ENCODE measurements at places on chromosomes 6 and 20. TPM values are rescaled to one million over a fixed set of nuclear protein-coding genes. Genes with fewer than 3 reads are reported as not detected.

MEP1A gene
- total RNA-seq, result 748 TPM

DNA sequence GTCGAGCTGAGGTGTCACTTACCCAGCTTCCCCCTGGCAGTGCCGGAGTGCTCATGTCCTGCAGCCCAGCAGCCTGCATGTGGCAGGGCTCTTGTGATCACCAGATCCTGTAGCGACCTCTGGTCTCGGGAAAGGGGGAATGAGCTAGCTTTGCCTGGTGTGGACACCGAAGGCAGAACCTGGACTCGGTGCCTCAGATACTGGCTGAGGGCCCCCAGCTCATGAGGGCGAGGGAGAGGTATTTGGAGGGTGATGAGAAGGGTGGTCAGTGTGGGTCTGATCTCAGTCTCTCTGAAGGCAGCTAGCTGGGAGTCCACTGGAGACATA lies 26.3 kb downstream of the SUN5 start:
- no peak overlapping the region for H3K27ac ChIP-seq
- no peak for DNase-seq
- no peak overlapping the region for H3K4me3 ChIP-seq
- no peaks in the 10 kb centered on the region for H3K4me1 ChIP-seq

DNA sequence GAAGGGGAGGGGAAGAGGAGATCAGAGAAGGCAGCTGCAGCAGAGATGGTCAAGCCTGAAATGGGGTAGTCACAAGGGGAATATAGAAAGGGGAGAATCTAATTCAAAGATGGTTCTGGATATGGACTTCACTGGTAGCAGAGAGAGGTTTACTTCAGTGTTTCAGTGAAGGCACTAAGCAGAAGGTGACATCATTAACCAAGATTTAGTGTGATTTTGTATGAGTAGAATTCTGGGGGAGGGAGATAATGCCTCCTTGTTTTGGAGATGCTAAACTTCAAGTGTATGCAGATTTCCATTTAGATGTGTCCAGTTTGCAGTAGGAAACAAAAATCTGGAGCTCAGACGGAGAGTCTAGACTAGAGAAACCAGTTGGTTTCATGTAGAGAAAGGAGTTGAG lies 13.1 kb downstream of the SIM1 start:
- no peak overlapping the region for H3K27ac ChIP-seq
- H3K27me3 ChIP-seq, result no peaks in the 10 kb centered on the region
- peaks cover 11% of the 10 kb centered on the region for H3K4me1 ChIP-seq
- H3K36me3 ChIP-seq, result no peaks in the 10 kb centered on the region
- no peak overlapping the region for H3K4me3 ChIP-seq

DNA sequence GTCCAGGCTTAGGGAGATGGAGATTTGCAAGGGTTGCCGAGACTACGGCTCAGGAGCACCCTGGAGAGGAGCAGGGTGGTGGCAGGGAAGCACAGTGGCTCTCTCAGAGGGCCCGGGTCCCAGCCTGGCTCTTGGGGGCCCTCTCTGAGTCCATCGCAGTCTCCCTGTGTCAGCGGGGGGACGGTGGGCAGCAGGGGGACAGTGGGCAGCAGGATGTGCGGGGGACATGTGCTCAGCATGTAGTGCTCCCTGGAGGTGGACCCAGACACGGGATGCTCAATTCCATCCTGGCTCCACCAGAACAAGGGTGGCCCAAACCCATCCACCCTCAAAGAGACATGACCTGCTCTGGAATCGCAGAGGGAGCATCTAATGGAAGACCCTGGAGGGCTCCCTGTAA lies 43.0 kb upstream of the ZBP1 start:
- H3K27ac ChIP-seq, result no peak overlapping the region
- no peak overlapping the region for H3K4me3 ChIP-seq
- H3K4me1 ChIP-seq, result no peaks in the 10 kb centered on the region
- peak; percentile 39 for DNase-seq

- no peak for DNase-seq
- H3K27me3 ChIP-seq, result no peaks in the 10 kb centered on the region
- H3K36me3 ChIP-seq, result peaks cover 32% of the 10 kb centered on the region
- peaks cover 14% of the 10 kb centered on the region for H3K4me1 ChIP-seq
These were observed 17.3 kb downstream of the TGM2 start for GRCh38 chr20:38147751-38148150.

WTAP gene
- 90.9 TPM for total RNA-seq

DNA sequence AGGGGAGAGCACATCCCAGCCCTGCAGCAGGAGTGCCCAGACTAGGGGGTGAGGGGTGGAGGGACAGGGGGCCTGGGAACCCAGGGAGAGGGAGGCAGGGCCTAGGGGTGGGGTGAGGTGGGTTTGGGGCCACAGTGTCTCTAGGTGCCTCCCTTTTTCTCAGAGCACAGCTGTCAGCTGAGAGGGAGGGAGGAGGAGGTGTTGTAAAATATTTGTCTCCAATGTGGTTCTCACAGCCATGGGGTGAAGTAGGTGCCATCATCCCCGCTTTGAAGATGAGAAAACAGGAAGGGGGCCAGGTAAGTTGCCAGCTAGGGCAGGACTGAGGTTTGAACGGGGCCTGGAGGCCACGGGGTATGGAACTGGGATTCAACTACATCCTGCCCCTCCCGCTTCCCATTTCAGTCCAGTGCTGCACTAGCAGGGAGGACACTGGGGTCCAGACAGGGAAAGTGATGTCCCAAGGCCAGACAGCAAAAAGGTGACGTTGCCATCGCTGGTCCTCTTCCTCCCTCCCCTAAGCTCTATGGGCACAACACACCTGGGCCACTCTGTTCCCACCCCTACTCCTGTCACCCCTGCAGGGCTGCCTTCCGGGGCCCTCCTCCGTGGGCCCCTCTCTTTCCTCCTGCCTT lies 20.3 kb downstream of the PACSIN1 start:
- no peak overlapping the region for H3K27ac ChIP-seq
- H3K27me3 ChIP-seq, result no peaks in the 10 kb centered on the region
- no peaks in the 10 kb centered on the region for H3K36me3 ChIP-seq
- no peaks in the 10 kb centered on the region for H3K4me1 ChIP-seq
- no peak for DNase-seq

PREP gene
- 47.0 TPM for total RNA-seq

ARMC12 gene
- total RNA-seq, result 2.7 TPM

- no peak overlapping the region for H3K27ac ChIP-seq
- H3K4me3 ChIP-seq, result no peak overlapping the region
- H3K27me3 ChIP-seq, result no peaks in the 10 kb centered on the region
- DNase-seq, result no peak
These were observed 396.9 kb upstream of the EYS start for GRCh38 chr6:66103954-66104353.

DNA sequence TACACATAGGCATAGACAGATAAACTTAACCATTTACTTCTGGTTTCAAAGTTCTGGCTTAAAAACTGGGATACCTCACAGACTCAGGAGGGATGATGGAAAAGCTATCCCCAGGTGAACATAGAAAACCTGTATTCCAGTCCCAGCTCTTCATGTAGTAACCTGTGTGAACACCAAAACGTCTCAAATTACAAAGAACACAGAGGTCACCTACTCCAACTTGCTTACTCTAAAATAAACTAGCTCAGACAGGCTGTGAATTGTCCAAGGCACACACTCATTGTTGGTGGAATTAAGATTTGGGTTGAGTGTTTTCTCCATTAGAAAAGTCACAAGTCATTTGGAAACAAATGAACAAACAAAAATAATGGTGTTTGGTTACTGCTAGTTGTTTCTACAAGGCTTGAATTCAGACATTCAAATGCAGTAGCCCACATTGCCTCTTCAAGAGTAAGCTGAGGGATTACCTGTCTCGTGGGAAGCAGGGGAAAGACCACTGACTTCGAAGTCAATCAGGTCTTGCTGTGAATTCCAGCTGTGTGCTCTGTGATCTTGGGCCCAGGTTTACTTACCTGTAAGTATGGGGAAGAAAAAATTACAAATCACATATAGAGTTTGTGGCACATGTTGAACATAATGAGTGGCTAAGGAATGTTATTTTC lies 48.2 kb upstream of the LRRC1 start:
- DNase-seq, result no peak
- no peaks in the 10 kb centered on the region for H3K36me3 ChIP-seq
- no peaks in the 10 kb centered on the region for H3K27me3 ChIP-seq
- H3K4me1 ChIP-seq, result no peaks in the 10 kb centered on the region
- no peak overlapping the region for H3K4me3 ChIP-seq

- H3K36me3 ChIP-seq, result no peaks in the 10 kb centered on the region
- H3K27ac ChIP-seq, result no peak overlapping the region
- H3K27me3 ChIP-seq, result no peaks in the 10 kb centered on the region
- no peak for DNase-seq
- no peaks in the 10 kb centered on the region for H3K4me1 ChIP-seq
These were observed 154.0 kb downstream of the PDSS2 start for GRCh38 chr6:107305391-107305790.

DNA sequence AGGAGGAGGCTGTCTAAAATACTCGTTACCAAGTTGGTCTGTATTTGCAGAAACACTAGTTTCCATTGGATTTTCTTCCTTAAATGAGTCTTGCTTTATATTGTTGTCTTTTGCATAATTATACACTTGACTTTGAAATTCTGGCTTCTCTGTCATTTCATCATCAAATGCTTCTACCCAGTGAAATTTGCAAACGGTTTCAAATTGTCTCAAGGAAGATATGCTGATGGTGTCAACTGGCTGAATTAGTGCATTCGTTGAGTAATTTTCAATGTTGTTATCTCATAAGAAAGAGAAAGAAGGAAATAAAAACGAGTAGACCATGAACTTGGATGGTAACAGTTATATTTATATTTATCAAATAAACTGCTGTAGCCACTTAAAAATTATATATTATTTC lies 10.8 kb downstream of the CAGE1 start:
- H3K4me3 ChIP-seq, result no peak overlapping the region
- no peaks in the 10 kb centered on the region for H3K4me1 ChIP-seq
- H3K27ac ChIP-seq, result no peak overlapping the region
- DNase-seq, result no peak
- no peaks in the 10 kb centered on the region for H3K27me3 ChIP-seq

TRMT11 gene
- total RNA-seq, result 51.2 TPM

ZNF165 gene
- total RNA-seq, result 8.3 TPM

CNR1 gene
- 2.8 TPM for total RNA-seq

MUC22 gene
- not detected for total RNA-seq

GRCh38 chr20:50284811-50285375 lies 94.3 kb downstream of the CEBPB start:
- H3K36me3 ChIP-seq, result no peaks in the 10 kb centered on the region
- H3K4me1 ChIP-seq, result peaks cover 3% of the 10 kb centered on the region
- no peaks in the 10 kb centered on the region for H3K27me3 ChIP-seq
- H3K27ac ChIP-seq, result peak overlapping the region; percentile 80
- H3K4me3 ChIP-seq, result no peak overlapping the region
- no peak for DNase-seq

CNKSR3 gene
- 29.7 TPM for total RNA-seq

DNA sequence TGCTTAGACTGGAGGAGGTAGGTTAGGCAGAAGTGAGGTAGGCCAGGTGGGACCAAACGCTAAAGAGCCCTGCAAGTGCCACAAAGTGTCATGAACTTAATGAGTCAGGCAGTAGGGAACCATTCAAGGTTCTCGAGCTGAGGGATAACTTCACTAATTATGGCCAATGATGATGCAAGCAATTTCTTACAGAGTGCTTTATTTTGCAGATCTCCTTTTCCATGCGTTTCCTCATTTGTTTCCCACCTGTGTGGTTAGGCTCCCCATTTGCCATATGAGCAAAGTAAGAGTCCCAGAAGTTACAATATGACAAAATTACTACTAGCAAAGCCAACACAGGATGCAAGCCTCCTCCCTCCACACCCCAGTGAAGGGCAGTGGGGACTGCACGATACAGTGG lies 36.5 kb upstream of the PSMF1 start:
- no peaks in the 10 kb centered on the region for H3K27me3 ChIP-seq
- H3K27ac ChIP-seq, result no peak overlapping the region
- no peaks in the 10 kb centered on the region for H3K36me3 ChIP-seq
- no peak overlapping the region for H3K4me3 ChIP-seq

SEMG1 gene
- total RNA-seq, result not detected

DNA sequence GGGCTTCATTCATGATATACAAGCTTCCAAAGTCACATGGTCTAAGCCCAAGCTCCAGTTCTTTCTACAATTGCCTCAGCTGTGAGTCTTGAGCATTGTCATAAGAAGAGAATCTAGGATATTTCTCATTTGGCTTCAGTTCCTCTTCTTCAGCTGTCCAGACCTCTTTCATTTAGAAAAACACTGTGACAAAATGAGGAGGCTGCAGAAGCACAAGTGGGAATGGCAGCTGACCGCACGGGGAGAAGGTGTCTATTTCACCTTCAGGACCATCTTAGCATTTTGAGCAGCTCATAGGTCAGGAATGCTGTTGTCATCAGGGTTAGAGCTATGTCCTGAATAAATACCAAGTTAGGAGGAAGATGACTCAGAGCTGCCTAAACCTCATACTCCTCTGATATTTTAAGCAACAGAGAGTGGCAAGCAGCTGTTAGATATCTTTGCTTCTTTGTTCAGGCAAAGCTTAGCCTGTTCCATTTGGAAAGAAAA lies 390.1 kb upstream of the CITED2 start:
- H3K36me3 ChIP-seq, result no peaks in the 10 kb centered on the region
- peaks cover 16% of the 10 kb centered on the region for H3K4me1 ChIP-seq
- peak overlapping the region; percentile 25 for H3K27ac ChIP-seq
- DNase-seq, result no peak

EPHA7 gene
- 3.9 TPM for total RNA-seq

DNA sequence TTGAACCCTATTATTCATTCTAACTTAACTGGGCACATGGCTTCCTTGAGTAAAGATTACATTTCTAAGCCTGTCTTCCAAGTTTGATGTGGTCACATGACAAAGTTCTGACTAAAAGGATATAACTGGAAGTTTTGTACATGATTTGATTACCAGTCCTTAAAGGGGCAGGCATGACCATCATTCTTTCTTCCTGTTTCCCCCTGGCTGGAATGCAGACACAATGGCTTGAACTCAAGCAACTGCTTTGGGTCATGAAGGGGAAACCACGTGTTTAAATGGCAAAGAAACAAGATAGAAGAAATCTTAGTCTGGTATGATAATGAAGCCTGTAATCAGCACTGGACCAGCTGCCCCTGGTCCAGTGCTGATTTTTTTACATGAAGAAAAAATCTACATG lies 15.6 kb upstream of the SHLD1 start:
- DNase-seq, result no peak
- H3K4me3 ChIP-seq, result no peak overlapping the region
- no peak overlapping the region for H3K27ac ChIP-seq
- no peaks in the 10 kb centered on the region for H3K27me3 ChIP-seq
- peaks cover 2% of the 10 kb centered on the region for H3K4me1 ChIP-seq

- no peak for DNase-seq
- H3K4me3 ChIP-seq, result no peak overlapping the region
- H3K27me3 ChIP-seq, result no peaks in the 10 kb centered on the region
These were observed 104.2 kb downstream of the HIVEP1 start for GRCh38 chr6:12116264-12116800.

CASS4 gene
- total RNA-seq, result 0.47 TPM

Data from Peyer's patch (tissue), 4 donors.